ENCODE measurements at places on chromosomes 2 and 18. TPM values are rescaled to one million over a fixed set of nuclear protein-coding genes. Genes with fewer than 3 reads are reported as not detected.

The AQP12B gene
- total RNA-seq: 0.07 TPM

The DCDC2C gene
- not detected for total RNA-seq

The DOK6 gene
- 13.8 TPM for total RNA-seq

The RNF144A gene
- 8.3 TPM for total RNA-seq

The VWA3B gene
- total RNA-seq: 0.17 TPM

The CYP1B1 gene
- total RNA-seq: 0.26 TPM

The BMP10 gene
- not detected for total RNA-seq

The TMEFF2 gene
- total RNA-seq: 15.5 TPM

The RSAD2 gene
- 0.94 TPM for total RNA-seq

The CLHC1 gene
- 52.0 TPM for total RNA-seq

The GREB1L gene
- total RNA-seq: 1.6 TPM

The SERPINB13 gene
- not detected for total RNA-seq

The SKOR2 gene
- total RNA-seq: not detected

The PSD4 gene
- total RNA-seq: 0.38 TPM

Measured in motor neuron (in vitro differentiated cells).